ENCODE measurements at places on chromosomes 12 and 14.

- no peak for DNase-seq
Measured at GRCh38 chr14:89162586-89162985, 254.4 kb downstream of the FOXN3 start.

GRCh38 chr12:93361151-93361919, 16.4 kb upstream of the NUDT4 start:
- no peak for DNase-seq

DNA sequence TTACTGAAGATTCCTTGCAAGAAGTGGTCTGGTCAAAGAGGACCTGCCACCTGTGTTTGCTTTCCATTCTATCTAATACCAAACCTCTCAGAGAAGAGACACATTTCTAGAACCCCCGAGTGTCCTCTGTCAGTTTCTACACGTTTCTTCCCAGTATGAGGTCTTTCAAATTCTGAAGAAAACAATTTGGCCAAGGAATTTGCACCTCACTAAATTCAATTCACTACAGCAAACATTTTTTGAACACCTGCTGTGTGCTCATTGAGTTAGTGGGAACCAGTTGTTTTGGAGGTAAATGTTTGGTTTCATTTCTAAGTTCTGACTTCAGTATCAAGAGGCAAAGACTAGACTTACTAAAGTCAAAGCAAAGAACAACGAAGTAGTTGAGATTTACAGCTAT, 19.4 kb downstream of the GPR19 start:
- DNase-seq, result no peak

DNA sequence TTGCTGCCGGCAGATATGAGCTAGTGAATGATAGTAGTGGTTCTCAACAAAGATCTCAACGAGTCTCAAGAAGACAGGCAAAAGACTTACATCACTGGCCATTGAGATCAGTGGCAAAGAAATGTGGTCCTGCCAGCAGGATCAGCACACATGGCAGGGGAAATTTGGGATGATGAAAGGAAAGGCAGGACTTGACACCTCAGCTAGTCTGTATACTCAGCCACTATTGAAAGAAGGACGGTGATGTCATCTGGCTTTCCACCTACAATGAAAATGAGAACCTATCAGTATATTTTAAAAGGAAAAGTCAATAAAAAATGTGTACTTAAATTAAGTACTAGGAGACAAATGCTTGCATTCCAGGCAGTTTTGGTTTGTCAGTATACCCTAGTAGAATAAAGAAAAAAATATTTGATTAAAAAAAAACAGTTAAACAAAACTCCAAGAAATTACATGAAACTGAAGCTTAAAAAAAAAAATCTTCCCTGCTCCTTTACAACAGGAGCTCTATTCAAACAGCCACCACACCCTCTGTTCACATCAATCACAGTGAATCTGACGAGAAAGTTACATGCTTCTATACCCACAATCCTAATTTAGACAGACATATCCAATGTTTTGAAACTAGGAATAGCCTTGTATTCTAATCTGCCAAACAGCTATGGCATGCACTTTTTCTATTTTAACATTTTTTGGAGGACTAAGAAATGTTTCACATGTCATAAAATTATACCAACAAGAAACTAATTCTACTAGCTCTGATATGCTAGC, 34.9 kb downstream of the RAD9B start:
- DNase-seq, result no peak

DNA sequence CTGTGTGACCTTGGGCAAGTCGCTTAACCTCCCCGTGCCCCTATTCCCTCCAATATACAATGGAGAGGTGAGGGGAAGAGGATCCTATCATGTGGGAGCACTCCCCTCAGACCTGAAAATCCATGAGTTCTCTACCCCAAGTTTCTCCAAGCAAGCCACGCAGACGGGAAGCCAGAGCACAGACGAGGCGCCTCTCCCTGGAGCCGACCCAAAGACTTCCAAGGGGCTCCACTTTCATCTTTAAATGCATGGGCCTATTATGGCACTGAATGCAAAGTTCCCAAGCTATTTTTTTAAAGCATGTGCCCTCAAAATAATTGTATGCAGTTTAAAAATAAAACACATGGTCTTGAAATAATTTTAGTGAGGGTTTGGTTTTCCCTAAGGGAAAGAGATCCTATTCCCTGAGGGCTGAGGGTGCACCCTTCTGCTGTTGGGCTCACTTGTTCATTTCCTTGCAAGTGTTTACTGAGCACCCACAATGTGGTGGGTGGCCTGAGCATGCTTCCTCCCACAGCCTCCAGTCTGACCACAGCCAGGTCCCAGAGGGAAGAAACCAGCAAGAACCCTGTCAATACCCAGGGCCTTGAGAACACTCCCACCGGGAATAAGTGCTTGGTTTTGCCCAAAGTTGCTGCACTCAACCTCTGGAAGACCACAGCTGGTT, 14.6 kb downstream of the CMKLR1 start:
- no peak for DNase-seq

DNA sequence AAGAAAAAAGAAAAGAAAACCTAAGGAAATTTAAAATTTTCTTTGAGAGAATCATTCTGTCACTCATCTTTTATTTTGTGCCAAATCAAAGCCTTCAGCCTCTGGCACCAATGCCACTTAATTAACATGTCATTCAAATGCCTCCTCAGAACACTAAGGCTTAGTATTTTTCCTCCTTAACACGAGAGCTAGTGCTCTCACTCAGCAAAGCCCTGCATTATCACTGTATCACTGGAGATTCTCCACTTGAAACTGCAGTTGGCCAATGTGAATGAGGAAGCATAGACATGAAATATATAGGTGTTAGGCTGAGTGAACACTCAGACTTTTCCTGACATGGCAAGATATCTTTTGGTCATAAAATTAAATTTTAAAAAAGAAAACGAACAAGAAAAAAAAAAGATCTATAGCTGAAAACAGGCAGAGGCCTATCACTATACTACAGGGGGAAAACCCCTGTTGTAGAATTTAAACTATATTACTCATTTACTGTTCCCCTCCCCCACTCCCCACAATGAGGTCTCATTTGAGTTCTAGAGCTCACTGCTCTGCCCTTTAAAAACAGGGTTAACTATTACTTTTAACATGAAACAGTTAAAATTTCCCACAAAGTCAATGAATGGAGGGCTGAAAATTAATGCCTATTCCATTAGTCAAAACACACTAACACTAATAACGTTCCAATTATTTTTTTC, 5.1 kb downstream of the MBIP start:
- DNase-seq, result no peak

DNA sequence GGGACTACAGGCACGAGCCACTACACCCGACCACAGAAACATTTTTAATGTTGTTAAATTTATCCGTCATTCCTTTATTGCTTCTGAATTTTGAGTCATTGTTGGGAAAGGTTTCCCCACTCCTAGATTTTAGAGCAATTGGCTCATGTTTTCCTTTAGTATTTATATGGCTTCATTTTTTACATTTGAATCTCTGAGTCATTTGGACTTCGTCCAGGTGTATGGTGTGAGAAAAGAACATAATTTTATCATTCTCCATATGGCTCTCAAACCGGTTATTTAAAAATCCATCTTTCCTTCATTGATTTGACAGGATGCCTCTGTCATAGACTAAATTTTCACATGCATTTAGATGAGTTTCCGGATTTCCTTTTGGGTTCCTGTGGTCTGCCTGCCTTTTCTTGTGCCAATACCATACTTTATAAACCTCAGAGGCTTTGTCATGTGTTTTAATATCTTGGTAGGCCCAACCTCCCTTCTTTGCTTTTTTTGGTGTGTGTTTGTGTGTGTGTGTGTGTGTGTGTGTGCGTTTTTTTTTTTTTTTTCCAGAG, 30.9 kb downstream of the LRTM2 start:
- DNase-seq, result no peak

DNA sequence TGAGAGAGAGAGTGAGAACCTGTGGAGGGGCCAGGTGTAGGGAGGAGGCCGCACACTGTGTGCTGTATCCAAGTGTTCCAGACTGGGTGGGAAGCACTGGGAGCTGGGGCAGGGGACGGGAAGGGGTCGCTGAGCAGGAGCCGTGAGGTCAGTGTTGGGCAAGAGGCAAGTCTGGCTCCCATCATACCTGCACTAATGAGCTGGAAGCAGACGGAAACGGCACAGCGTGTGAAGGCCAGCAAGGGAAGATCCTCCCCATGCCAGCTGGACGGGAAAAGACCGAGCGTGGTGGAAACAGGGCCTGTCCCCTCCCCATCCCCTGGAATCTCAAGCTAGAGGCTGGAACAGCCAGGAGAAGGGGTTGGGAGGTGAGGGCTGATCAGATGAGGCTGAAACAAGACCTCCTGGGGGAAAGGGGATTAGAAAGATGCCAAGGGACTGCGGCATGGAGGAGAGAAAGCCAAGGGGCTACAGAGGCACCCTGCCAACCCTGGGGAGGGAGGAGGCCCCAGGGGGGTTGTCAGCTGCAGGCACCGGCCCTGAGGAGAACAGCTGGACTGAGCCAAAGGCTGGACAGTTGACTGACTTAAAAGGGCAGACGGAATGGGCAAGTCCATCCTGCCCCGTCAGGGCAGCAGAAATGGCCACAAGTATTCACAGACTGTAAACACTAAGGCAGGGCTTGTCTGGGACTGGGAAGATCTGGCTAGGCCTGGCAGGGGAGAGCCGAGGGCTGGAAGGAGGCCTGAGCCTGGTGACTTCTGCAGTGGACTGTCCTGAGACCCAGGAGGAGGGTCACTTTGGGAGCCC, 19.0 kb upstream of the LTBP2 start:
- no peak for DNase-seq

- no peak for DNase-seq
Measured at GRCh38 chr12:130334937-130335336, 2.8 kb upstream of the PIWIL1 start.

DNA sequence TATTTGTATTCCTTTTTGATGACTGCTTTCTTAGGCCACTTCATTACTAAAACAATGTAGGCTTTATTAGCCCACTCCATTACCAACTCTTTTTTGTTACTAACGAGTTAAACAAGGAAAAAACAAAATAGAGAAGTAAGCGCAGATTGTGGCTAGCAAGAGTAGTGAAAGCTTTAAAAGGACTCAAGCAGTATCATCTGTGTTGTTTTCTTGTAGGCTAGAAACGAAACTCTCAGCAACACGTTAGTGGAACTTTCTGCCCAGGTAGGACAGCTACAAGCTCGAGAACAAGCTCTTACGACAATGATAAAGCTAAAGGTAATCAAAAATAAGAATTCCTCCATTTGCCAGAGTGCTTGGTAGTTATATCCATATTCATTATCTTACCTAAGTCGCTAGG, 11.1 kb downstream of the CCDC62 start:
- no peak for DNase-seq
